CD4-positive, alpha-beta T cell treated with Interleukin-10 for 1 hour (primary cell): ENCODE measurements at places on chromosomes 6 and 20.
A peak's percentile ranks its signal among the peaks of the same experiment; 100 is the strongest.

GRCh38 chr6:131136021-131136786, 937 bp downstream of the AKAP7 start:
- peak; percentile 52 for DNase-seq

DNA sequence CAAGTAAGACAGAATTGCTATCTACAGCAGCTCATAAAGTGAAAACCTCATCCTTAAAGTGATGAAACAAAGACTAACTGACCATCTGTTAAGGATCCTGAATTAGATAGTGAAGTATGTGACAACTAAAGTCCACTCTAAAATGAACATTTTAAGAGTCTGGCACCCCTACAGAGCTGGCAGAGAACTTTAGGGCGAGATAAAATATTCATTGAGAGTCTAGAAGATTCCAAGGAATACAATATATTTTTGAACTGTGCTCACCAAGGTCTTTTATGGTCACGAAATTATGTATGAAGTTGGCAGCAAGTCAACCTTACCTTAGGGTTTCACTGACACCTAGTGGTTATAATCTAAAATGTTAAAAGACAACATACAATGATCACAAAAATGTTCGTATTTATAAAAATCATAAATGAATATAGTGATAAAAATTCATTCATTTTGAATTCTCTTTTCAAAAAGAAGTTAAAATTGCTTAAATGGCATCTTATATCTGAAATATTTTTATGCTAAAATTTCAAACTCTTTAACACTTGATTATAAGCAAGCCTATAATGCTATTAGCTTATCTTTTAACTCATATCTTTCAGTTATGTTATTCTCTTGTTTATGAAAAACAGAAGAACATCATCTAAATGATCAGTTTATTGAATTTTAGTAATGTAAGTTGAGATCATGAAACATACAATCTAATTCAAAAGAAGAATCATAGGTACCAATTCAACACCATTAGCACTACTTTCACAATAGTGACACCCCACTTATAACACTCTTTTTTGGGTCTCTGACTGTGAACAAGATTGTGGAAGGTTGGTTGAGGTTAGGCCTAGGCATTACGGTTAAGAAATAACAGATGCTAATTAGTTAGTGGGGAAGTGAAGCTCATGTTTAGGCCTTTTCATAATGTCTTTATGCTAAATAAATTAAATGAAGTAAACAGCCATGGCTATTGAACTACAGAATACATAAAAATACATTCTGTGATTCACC, 27.5 kb downstream of the RSPH3 start:
- peak; percentile 65 for DNase-seq

DNA sequence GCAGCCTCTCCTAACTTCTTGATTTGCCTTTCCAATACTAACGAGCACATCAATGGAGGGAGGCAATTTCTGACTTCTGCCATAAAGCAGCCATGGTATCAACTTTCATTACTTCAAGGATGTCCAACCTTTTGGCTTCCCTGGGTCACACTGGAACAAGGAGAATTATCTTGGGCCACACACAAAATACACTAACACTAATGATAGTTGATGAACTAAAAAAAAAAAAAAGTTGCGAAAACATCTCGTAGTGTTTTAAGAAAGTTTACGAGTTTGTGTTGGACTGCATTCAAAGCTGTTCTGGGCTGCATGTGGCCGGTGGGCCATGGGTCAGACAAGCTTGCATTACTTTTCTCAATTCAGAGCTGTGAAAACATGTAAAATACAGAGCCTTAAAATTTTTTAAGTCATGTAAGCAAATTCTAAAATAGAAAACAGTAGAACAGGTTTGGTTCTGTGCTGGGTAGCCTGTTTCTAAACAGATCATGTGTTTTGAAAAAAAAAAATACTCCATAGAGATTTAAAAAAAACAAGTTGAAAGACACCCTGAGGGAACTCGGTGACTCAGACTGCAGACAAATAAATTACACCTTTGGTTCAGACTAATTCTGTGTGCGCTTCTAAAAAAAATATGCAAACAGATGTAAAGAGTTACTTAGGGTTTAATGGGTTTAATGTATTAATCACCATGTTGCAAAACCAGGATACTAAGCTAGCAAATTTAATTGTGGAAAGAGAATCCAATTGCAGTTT, 43.6 kb upstream of the SLC22A23 start:
- no peak for DNase-seq

GRCh38 chr6:113881478-113881980, 24.4 kb downstream of the MARCKS start:
- DNase-seq, result no peak

DNA sequence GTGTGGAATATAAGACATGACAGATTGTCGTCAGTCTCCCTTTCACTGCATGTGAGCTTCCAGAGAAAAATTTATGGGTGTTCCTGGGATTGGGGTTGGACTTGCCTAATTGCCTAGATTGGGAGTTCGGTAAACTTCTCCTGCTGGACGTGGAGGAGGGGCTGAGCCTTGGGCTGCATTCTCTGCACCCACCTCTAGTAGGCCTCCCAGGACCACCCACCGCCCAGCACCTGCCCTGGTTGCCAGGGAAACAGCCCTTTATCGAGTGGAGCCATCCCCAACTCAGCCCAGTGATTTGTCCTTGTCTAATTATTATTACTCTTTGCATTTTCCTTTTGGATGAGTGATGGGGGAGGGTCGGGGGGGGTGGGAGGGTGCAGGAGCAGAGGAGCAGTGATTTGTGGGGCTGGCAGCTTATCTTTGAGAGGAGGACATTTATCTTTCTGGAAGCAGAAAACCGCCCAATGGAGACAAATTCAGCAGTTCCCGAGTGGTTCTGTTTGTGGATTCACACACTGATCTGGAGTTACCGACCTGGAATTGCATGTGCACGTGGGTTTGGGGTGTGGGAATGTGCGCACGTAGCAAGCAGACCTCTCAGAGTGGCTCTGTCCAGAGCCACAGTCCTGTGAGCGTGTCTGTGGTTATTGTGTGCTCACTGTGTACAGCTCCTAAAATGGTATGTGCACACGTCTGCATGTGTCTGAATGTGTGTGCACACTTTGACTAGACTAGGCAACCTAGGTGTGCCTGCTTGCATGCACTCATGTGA, 104.5 kb downstream of the DHX35 start:
- no peak for DNase-seq

DNA sequence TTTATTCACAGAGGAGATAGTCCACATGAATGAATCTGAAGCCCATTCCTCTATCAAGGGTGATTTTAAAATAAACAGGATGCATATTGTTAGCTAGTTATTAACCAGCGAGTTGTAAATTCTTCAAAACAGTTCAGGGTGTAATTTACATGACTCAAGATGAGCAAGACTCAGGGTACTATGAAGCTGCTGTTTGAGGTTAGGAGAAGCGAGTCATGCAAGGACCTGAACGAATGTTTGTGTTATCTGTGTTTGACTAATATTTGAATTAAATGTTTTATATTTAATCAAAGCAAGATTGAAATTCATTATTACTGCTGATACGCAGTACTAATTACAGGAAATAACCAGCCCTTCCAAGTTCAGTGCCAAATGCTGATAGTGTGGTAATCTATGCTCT, 191.1 kb downstream of the SAMD5 start:
- no peak for DNase-seq

GRCh38 chr6:160173806-160174527, 52.4 kb downstream of the SLC22A1 start:
- no peak for DNase-seq

DNA sequence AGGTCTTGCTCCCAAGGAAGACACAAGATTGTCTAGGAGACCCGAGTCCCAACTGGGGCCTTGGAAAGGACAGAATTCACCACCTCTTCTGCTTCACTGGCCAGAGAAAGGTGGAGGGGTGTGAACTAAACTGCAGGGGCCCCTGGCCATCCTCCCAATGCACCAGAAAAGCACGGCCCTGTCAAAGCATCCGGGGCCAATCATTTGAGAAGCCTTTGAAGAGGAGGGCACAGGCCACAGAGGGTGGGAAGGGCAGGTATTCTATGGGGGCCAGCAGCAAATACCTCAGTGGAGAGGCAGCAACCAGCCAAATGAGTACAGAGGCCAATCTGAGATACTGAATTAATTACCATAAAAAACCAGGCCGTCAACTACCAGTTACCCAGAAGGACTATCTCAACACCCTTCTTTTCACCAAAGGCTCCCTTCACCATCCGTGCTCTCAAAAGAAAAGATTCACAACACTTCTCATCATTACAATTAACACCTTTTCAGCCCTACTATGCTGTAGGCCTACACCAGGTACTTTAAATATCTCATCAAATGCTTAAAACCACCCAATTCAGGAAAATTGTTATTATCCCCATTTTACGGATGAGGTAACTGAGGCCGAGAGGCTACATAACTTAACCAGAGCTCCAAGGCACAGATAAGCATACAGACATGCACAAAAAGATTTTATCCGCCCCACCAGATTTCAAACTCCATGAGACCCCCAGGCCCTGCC, 50.7 kb downstream of the TRERF1 start:
- DNase-seq, result no peak

DNA sequence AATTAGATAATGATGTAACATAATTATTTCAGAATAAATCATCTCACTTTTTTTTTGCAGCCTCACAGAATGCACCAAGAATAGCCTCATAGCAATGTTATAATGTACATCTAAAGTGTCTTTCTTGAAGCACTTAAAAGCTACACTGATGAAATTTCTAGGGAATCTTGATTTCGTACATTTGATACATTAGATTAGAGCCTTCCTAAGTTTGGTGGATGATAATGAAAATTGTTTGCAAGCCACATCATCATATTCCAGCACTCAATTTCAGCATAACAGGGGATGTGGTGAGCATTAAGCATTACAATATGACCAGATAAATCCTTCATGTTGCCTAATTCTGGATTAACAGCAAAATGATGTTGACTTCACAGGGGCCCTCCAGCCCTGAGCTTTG, 9.7 kb upstream of the METTL24 start:
- no peak for DNase-seq

- no peak for DNase-seq
Observed at GRCh38 chr6:88914180-88914579, 49.2 kb downstream of the RNGTT start.

- no peak for DNase-seq
Observed at GRCh38 chr20:43514648-43514999, 7.1 kb downstream of the L3MBTL1 start.

- DNase-seq, result no peak
Observed at GRCh38 chr6:14291331-14291730, 173.8 kb downstream of the CD83 start.

GRCh38 chr6:144321839-144322591, 36.9 kb downstream of the UTRN start:
- DNase-seq, result no peak

DNA sequence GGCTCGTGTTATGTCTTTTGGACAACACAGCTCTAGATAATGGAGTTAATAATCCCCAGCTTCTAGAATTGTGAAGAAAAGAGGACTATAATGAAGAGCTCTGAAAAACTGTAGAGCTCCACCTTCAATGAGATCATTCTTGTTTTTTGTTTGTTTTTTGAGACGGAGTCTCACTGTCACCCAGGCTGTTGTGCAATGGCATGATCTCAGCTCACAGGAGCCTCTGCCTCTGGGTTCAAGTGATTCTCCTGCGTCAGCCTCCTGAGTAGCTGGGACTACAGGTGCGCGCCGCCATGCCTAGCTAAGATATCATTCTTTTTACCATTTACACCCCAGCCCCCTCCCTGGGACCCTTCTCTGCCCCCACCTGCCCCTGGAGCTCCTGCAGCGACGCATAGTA, 36.6 kb downstream of the ERGIC3 start:
- DNase-seq, result no peak

GRCh38 chr20:2866236-2866635, 7.0 kb upstream of the PTPRA start:
- peak; percentile 17 for DNase-seq

- DNase-seq, result no peak
Observed at GRCh38 chr20:57301026-57301425, 28.6 kb upstream of the SPO11 start.

- DNase-seq, result no peak
Observed at GRCh38 chr6:57182017-57182432, 9.9 kb downstream of the BAG2 start.

GRCh38 chr6:28413681-28414080, 14.1 kb upstream of the ZSCAN12 start:
- no peak for DNase-seq

DNA sequence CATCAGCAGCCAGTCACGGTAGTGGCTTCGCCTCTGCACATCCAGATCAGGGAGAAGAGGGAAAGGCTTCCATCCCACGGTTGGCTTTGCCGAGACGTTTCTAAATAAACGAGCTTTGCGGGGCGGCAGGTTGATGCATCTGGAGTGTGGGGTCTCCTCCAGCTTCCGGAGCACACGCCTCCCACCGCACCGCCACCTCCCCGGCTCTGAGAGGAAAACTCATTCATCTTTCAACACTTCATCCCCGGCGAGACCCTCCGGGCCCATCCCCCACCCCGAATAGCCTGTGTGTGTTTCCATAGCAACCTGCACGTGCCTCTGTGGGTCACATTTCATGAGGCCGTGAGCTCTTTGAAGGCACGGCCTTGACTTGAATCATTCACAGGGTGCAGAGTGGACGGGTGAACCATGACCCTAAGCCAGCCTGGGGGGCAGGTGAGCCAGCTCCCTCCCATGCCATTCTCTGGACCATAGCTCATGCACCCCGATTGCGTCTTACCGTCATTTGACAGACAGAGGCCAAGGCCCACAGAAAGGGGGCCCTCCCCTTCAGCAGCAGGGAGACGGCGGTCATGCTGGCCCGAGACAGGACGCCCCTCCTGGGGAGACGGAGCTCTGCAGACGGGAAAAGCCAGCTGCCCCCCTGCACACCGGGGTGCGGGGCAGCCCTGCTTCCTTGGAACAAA, 16.2 kb upstream of the CHRNA4 start:
- DNase-seq, result no peak

GRCh38 chr6:144588697-144589325, 303.7 kb downstream of the UTRN start:
- DNase-seq, result no peak

DNA sequence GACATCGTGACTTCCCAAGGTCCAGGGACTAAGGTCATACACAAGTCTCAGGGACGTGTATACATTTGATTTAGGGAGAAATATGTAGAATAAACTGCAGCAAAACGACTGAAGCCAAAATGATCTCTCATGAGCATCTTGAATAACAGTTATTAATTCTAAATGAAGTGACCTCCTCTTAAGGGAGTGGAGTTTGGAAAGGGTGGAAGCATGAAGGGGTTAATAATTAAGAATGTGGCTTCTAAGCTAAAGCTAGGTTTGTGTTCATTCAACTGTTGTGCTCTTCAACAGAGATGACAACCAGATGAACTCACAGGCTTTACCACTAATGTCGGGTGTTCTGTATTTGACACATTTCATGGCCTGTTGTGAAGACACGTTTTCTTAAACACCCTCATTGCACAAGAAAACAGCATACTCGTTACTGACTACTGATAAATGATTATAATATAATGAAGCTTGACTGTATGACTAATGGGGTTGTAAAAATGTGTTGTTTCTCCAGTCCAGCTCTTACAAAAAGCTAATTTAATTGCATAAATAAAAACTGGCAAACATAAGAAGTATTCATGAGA, 1.5 kb downstream of the PPP1R14C start:
- DNase-seq, result no peak

GRCh38 chr6:2378046-2378657, 132.7 kb upstream of the GMDS start:
- no peak for DNase-seq
